NCI-H1694 (cell line): ENCODE measurements at places on chromosomes 6 and 20.

DNA sequence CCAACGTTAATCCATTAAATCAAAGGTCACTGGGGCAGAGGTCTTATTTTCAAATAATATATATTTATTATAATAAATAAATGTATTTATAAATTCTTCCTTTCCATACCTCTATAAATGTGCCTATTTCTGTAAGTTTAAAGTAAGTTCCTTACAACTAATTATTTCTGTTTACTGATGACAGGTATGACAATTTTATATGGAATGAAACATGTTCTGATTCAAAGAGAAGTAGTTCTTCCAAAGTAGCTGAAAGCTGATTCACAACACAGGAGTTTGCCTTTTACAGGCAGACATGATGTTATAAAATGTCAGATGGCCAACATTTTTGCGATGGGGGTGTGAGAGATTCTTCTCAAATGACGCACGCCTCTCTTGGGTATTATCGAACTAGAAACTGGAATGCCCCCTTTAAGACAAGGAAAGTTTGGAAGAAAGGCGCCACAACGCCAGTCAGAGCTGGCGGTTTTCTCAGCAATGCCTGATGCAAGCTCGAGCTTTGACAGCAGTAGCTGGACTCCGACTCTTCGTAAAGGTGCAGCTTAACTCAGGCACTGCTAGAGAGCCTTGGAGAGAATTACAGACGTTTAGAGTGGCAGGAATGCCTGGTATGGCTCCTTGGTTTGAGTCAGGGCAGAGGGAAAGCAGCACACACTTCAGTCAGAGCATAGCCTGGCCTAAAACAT, 92.1 kb downstream of the FOXC1 start:
- no peak for DNase-seq

DNA sequence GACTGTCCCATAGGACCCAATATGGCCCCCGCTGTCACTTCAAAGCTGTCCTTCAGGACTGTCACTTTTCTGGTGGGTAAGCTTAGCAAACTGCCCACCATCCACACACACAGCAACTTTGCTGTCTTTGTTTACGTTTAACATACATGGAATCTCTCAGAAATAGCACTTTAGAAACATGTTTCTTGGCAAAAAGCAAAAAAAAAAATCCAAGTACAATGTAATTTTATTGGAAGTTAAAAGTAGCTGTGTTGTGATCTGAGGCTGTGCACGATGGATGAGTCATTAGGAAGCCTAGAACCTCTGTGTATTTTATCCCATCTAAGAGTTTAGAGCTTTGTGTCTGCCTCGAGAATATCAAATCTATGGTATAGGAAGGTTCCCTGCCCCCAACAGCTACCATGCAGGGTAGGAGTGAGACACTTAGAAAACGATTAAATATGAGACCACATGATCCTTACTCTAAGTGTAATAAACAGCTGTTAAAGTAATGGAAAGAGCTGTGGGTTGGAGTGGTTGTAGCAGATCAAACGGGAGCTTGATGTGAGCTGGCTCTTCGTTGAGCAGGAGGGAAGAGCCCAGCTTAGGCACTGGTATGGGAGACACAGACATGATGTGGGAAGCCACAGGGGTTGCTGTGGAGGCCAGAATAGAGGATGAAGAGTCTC, 119.5 kb downstream of the PLEKHG1 start:
- no peak for DNase-seq

DNA sequence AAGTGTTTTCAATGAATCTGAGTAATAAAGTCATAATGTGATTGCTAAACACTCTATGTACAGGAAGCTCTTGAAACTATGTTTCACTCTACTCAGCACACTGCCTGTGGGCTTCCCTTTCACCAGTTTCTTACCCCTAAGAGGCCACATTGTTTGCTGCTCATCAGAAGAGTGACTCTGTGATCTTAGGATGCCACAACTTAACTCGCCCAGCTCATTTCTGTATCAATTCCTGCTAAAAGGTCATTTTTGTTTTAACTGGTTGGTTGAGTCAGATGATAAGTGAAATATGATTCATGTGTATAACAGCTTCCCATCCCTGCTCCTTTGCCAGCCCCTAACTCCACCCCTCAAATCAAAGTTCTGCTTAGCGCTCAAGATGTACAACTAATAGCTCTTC, 9.8 kb upstream of the NDUFAF4 start:
- DNase-seq: no peak

GRCh38 chr6:1013656-1014430, 298.1 kb upstream of the FOXQ1 start:
- no peak for DNase-seq

DNA sequence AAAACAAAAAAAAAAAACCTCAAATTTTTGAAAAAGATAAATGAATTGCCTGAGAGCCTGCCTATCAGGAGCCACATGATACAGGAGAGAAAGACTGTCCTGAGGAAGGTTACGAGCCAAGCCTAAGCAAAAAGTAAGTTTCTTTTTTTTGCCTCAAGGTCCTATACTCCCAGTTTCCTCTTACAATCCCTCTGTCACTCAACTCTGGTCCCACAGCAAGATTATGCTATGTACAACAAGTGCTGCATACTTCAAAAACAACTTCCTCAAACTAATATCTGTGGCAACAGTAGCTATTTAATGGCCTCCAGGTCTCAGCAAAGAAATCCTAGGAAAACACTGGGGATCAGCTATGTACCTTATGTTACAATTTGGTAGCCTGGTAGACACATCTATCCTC, 46.8 kb downstream of the PLN start:
- DNase-seq: no peak

- DNase-seq: no peak
Measured at GRCh38 chr6:126372626-126373025, 32.7 kb downstream of the CENPW start.

DNA sequence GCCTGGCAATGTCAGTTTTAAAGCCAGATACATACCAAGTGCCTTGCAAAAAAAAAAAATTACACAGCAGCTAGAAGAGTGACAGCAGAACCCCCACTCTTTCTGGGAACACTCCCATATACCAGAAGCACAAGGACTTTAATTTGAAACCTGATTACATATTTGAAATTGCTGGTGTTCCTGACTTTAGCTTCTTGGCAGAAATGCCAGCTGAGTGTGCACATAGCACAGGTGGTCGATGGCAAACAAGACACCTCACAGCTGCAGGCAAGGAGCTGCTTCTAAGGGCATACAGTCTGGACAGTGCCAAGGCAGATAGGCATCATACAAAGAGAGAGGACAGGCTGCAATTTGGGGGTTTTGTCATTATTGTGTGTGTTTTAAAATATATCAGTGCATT, 150.7 kb upstream of the SGK1 start:
- DNase-seq: no peak

GRCh38 chr6:140366991-140367390, 992.5 kb upstream of the CITED2 start:
- DNase-seq: no peak

DNA sequence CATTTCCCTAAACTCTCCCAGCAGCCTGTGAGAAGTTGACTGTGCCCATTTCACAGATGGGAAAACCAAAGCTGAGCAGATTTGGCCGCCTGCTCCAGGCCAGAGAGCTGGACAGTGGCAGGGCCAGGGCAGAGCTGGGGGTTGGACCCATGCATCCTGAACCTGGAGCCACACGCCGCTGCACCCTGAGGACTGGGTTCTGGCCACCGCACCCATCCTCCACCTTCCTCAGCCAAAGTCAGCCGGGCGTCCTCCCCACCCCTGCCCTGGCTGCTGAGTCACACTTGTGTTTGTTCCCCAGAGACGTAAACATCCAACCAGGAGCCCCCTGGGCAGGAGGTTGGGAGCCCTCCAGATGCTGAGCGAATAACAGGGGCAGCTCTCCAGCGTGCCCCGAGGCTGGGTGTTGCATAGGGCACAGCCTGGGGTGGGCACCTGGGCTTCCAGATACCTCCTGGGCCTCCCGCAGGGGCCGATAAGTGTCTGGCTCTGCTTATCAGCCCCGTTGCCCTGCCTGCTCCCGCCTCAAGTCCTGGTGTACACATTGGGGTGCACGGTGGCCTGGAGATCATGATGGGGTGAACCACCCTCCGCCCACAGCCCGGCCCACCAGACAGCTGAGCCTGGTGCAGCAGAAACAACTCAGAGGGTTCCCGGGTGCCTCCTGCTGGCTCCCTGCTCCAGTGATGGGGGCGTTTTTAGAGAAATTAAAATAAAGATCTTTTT, 23.8 kb downstream of the RBM38 start:
- no peak for DNase-seq

GRCh38 chr6:32252331-32253009, 28.6 kb upstream of the NOTCH4 start:
- no peak for DNase-seq

GRCh38 chr6:124119596-124119995, 315.9 kb downstream of the NKAIN2 start:
- DNase-seq: peak; percentile 43

- DNase-seq: no peak
Measured at GRCh38 chr6:167031082-167031709, 32.0 kb downstream of the CEP43 start.

GRCh38 chr20:18477821-18478220, 10.6 kb downstream of the POLR3F start:
- DNase-seq: no peak

DNA sequence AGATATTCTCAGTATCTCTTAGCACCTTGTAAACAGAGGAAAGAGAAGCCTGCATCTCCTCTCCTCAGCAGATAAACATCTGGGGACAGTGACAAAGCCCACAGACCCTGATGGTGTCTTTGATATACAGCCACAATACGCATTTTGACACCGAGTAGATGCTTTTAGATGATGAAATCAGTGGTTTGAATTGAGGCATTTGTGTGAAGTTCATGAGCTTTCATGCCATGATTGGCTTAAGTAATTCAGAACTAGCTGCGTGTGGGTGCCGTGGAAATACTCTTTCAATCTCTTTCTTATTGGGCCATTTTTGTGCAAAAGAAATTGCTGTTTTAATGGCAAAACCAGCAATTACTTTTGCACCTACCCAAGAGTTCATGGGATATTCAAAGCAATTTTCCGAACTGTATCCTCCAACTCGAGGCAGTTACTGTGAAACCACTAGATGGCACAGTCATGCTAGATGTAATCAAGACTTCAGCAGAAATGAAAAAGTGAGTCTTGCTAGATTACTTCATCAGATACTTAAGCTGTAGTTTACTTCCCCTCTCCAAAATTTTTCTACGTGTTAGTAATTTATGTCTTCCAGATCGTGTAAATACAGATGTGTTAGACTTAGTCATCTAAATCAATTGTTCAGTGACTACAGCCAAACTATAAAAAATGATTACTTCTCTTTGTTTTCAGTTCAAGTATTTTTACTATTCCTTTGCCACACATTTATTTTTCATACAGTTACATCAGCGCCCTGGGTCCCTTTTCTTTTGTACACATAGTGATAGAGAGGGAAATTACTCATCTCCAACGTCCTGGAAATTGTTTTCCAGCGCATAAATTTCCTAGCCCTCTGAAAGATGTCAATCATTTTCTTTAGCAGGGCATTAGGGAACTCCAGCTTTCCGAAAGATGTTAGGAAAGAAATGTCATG, 49.4 kb downstream of the IYD start:
- peak; percentile 36 for DNase-seq

- DNase-seq: peak; percentile 63
Measured at GRCh38 chr6:26331218-26332073, 33.6 kb upstream of the BTN3A2 start.

DNA sequence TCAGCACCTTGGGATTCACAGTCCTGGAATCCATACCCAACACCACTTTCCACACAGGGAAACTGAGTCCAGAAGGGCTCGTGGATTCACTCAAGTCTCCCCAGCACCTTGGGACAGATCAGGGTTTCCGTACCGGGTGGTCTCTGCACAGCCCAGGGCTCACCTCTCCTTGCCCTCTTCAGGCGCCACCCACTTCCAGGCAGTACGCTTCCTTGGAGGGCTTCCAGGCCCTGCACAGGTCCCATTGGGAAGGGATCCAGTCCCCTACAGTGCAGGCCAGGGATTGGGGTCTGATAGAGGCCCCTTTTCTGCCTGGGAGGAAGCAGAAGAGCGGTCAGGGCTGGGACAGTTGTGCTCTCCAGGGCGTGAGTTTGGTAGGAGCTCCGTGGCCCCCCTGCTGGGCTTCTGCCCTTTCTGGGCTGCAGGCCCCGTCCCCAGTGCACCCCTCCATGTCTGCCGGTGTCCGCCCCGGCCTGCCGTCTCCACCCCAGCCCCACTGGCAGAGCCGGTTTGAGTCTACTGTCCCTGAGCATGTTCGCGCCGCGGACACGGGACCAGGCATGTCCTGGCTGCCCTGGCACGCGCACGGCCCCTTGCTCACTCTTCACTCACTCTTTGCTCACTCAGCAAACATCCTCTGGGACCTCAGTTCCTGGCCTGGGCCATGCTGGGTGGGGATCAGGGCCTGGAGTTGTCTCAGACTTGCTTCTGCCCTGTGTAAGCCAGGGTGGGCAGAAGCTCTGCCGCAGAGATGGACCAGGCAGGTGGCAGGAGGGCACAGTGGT, 12.6 kb downstream of the SRC start:
- no peak for DNase-seq

DNA sequence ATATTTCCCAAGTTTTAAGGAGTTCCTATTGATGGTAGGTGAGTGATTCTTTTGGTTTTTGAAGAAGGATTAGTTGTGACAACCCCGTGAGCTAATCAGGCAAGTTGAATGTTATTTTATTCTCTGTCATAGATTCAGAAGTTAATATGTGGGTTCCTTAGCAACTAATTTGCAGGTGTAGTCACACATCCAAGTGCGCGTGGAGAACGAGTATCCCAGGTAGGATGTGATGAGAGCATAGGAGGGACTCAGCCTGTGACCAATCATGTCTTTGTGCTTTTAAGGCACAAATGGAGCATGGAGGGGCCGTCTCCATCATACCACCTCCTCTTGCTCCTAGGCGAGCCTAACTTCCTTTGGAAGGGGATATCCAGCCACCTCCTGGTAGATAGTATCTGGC, 41.1 kb downstream of the PPP1R14C start:
- no peak for DNase-seq

DNA sequence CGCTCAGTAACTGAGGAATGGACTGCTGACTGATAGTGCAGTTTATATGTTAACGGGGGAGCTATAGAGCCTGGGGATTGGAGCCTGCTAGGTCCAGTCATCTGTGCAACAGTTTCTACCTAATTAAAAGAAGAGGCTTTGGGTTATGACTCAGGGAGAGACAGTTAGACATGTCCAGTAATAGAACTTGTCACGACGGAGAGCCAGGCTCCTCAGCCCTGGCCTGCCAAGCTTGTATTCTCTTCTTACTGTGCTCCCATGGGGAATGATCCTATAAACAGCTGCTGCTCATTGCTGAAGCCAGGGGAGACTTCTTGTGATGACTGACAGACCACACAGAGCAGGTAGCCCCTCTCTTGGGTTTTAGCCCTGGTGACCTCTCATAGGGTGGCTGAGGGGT, 69.3 kb downstream of the SYNJ2 start:
- no peak for DNase-seq

DNA sequence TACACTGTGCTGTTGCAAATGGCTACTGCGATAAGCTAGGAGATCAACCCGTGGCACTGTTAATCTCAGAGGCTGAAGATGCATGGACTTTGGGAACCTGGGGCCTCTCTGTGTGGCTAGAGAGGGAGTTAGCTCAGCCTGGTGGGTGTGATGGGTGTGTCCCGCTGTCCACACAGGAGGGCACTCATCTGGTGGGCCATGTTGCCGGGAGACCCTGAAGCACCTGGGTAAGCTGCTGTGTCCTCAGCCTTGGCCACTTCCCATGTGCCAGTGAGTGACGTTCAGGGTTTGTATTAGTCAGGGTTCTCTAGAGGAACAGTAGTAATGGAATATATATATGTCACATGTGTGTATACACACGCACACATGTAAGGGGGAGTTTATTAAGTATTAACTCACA, 132.7 kb downstream of the ERMARD start:
- no peak for DNase-seq
